ENCODE measurements at places on chromosomes 11 and 22. TPM values are rescaled to one million over a fixed set of nuclear protein-coding genes. Genes with fewer than 3 reads are reported as not detected.

MS4A12 gene
- total RNA-seq = not detected

SPTBN2 gene
- 17.5 TPM for total RNA-seq

ALKBH8 gene
- 10.5 TPM for total RNA-seq

PARVG gene
- 12.3 TPM for total RNA-seq

PLAAT2 gene
- 1.3 TPM for total RNA-seq

TEAD1 gene
- 133 TPM for total RNA-seq

APOBEC3H gene
- not detected for total RNA-seq

UBE4A gene
- 50.7 TPM for total RNA-seq

OR8D1 gene
- total RNA-seq = not detected

SLC17A6 gene
- total RNA-seq = not detected

PLAAT4 gene
- 121 TPM for total RNA-seq

RAB39A gene
- total RNA-seq = not detected

THY1 gene
- total RNA-seq = 11.0 TPM

GRM5 gene
- not detected for total RNA-seq

ASCC2 gene
- total RNA-seq = 93.3 TPM

OR52I1 gene
- not detected for total RNA-seq

DMC1 gene
- not detected for total RNA-seq

ROBO3 gene
- total RNA-seq = 5.1 TPM

CENATAC gene
- 34.8 TPM for total RNA-seq

ST14 gene
- total RNA-seq = 62.5 TPM

SAC3D1 gene
- total RNA-seq = 3.1 TPM

FAT3 gene
- 3.3 TPM for total RNA-seq

XKR3 gene
- total RNA-seq = not detected

MS4A14 gene
- 4.1 TPM for total RNA-seq

HTR3B gene
- not detected for total RNA-seq

OR5J2 gene
- not detected for total RNA-seq

FOLR1 gene
- total RNA-seq = 0.55 TPM

OR5D18 gene
- not detected for total RNA-seq

NAALADL1 gene
- 5.1 TPM for total RNA-seq

APOBEC3C gene
- total RNA-seq = 1.2 TPM

CCDC116 gene
- not detected for total RNA-seq
